Right cardiac atrium (tissue), 5 donors: ENCODE measurements at places on chromosomes 1 and 21. TPM values are rescaled to one million over a fixed set of nuclear protein-coding genes. Genes with fewer than 3 reads are reported as not detected.

ADORA1 gene
- 21.5 TPM for total RNA-seq

ATP1A2 gene
- 323 TPM for total RNA-seq

FCER1G gene
- 40.3 TPM for total RNA-seq

OR14C36 gene
- not detected for total RNA-seq

PIGK gene
- total RNA-seq: 40.1 TPM

A3GALT2 gene
- total RNA-seq: not detected

SPRR3 gene
- total RNA-seq: not detected

SLC2A5 gene
- total RNA-seq: 3.6 TPM

CRYBG2 gene
- not detected for total RNA-seq

EFNA1 gene
- total RNA-seq: 35.1 TPM

TRNP1 gene
- 52.4 TPM for total RNA-seq

SMPDL3B gene
- 0.48 TPM for total RNA-seq

- no peak for DNase-seq
Measured at GRCh38 chr1:100582943-100583342, 45.0 kb downstream of the GPR88 start.

DNA sequence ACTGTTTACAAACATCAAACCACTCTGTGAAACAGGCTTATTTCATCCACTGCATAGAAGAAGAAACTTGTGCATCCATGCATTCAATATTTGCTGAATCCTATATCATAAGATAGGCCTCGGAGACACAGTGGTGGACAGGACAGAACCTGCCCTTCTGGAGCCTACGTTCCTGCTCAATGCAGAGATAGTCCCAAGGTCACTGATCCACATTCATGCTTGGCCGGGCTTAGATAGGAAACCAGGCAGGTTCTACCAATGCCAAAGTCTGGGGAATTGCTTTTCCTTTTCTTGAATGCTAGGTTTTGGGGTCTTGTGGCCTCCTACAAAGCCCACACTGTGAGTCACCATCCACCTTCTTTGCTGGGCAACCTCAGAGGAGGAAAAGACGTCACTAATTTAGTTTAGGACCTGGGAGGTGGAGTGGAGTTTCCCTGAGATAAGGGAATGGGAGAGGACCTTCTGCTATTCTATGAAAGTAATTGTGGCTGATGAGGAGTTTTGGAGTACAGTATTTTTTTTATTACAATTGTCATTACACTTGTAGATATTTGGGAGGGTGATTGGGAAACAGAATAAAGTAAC is 99.7 kb upstream of the CD34 start:
- no peak for DNase-seq

- DNase-seq: no peak
Measured at GRCh38 chr1:53328541-53329499, 950 bp upstream of the LRP8 start.

- no peak for DNase-seq
Measured at GRCh38 chr1:58829866-58830265, 46.0 kb upstream of the JUN start.

DNA sequence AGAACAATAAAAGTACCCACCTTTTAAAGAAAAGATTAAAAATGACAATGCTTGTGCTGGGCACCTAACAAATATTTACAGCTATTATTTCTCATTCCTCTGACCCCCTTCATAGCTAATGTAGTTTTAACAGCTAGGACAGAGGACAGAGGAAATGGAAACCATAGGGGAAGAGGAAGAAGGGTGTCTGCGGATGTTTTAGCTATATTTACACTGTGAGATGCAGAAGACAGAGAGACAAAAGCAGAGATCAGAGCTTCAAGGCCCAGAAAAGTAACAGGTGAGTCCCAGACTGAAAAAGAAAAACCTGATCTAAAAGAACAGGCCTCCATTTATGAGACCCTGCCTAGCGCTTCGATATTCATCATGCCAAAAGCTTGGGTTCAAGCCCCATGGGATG is 72.0 kb downstream of the ZNF281 start:
- DNase-seq: no peak

DNA sequence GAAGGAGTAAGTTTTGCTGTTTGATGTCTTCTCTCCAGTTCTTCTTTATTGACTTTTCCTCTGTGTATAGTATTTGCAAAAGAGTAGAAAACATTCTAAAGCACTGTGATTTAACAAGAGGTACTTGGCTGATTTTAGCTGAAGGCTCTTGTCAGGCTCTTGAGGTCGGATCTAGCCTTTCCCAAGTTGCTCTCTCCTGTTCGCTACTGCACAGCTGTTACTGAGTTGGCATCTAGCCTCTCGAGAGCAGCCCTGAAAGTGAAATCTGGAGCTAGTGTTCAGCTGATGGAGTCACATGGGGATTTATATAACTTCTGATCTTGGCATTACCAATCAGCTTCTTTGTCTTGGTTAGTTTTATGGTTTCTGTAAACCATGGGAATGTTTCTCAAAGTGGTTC is 193.1 kb downstream of the RYR2 start:
- DNase-seq: no peak

GRCh38 chr21:35922618-35923017 is 137.7 kb downstream of the SETD4 start:
- DNase-seq: no peak

GRCh38 chr1:70038025-70038424 is 167.4 kb downstream of the LRRC40 start:
- DNase-seq: no peak

- no peak for DNase-seq
Measured at GRCh38 chr1:15433471-15433870, 4.8 kb upstream of the CTRC start.

DNA sequence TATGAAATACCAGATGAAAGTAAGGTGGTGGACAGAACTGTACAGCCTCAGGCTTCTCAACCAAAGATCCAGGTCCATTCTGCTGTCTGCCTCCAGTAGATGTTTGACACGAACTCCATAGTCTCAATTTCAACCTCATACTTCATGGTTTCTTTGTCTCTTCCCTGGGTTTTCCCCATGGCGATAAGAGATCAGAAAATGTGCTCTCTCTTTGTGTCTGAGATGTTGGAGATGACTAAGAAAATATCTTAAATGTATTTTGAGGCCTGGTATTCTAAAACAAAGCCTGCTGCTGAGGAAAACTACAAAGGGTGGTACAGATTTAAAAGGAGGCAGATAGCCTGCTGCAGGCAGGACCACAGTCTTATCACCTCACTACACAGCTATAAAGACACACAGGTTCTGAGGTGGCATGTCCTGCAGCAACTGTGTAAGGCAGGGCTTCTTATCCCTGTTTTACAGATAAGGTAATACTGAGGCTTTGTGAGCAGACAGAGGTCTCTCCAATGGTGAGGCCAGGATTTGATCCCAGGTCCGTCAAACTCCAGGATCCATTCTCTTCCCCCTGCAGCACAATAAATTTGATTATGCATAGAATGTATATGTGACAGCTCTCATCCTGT is 40.0 kb upstream of the CACNA1E start:
- DNase-seq: no peak

- no peak for DNase-seq
Measured at GRCh38 chr1:47003896-47004403, 19.5 kb upstream of the CYP4X1 start.

GRCh38 chr1:178953538-178954324 is 72.0 kb upstream of the FAM20B start:
- DNase-seq: no peak
